ENCODE measurements at places on chromosomes 13 and 19.

DNA sequence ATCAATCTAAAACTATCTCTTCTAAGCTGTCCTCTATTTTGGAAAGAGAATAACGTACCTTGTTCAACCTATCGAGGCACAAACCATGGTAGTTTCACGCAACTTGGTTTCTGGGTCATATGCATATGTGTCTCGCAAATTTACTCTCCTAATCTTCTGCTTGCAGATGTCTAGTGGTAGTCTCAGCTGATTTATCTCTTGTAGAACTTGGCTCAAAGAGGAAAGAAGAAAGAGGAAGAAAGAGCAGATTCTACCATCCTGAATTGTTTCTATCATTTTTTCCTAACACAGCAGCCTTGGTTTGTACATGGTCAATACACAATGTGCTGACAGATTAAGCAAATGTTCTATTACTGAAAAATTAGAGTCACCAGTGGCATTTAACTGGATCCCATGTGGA, 282.3 kb downstream of the SPRY2 start:
- DNase-seq, result no peak

- DNase-seq, result peak; percentile 82
Measured at GRCh38 chr19:2775556-2776430, 7.3 kb downstream of the SGTA start.

GRCh38 chr19:2329501-2329916, 1.0 kb downstream of the SPPL2B start:
- no peak for DNase-seq

- DNase-seq, result peak; percentile 16
Measured at GRCh38 chr13:79679334-79679733, 198.4 kb downstream of the NDFIP2 start.

GRCh38 chr13:22470075-22470474, 710.7 kb upstream of the SGCG start:
- DNase-seq, result no peak

- no peak for DNase-seq
Measured at GRCh38 chr19:14054099-14054498, 7.8 kb downstream of the PALM3 start.

DNA sequence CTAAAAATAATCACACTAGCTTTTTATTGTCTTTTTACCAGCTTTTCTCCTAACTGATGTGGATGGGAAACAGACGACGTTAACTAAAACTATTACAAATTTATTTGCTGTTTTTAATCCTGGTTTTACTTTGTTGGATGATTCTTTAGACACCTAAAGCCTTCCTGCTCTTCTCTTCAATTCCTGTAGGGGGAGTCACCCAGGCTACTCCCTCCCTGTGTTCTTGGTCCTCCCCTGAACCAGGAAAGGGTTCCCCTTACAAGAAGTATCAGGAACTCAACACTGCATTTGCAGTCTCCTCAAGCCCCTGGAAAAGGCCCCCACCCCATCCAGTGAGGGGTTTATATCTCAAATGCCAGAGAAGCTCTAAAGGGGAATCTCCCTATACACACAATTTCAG, 206.1 kb downstream of the SUCLA2 start:
- DNase-seq, result peak; percentile 26

- no peak for DNase-seq
Measured at GRCh38 chr19:55173714-55174409, 6.2 kb downstream of the SYT5 start.

DNA sequence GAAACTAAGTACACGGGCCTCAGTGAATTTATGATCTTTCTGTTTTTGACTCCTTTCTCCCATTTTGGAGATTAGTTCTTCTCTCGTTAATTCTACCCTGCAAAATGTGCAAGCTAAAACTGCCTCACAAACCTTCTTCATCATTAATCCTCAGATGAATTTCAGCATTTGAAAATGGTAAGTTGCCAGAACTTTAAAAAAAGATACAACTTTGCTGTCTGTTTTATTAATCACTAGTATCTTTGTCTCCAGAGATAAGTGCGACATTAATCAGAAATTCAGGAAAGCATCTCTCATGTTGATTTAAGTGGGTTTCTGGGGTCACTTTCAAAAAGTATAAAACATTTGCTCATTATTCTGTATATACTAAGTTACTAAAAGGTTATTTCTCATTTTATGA, 227.0 kb upstream of the RXFP2 start:
- no peak for DNase-seq

GRCh38 chr19:24140591-24140990, 53.6 kb downstream of the ZNF254 start:
- DNase-seq, result no peak

- DNase-seq, result no peak
Measured at GRCh38 chr13:35724446-35724845, 248.0 kb upstream of the MAB21L1 start.

- DNase-seq, result no peak
Measured at GRCh38 chr19:1507192-1507660, 5.6 kb downstream of the ADAMTSL5 start.

- peak; percentile 69 for DNase-seq
Measured at GRCh38 chr13:52599848-52600603, 42.2 kb upstream of the HNRNPA1L2 start.

DNA sequence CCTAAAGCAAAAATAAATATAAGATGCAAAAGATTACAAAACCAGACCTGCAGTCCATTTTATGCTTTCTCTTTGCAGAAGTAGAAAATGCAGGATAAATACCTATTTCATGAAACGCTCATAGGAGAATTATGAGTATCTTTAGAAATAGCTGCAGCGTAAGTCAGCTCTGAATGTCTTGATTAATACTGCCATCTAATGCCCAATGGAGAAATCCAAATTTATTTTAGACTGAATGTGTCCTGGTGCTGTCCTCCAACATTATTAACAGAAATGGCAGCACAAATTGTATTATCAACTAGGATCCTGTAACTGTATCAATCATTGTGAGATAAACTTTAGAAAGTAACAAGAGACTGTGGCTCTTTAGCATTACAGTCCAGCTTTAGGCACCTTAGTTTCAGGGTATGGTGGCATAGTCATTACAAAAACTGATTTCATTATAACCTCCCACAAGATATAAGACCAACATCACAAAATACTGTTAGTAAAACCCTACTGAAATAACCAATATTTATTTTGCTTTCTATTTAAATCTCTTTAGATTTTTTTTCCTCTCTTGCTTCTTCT, 162.1 kb upstream of the MIR17HG start:
- no peak for DNase-seq

DNA sequence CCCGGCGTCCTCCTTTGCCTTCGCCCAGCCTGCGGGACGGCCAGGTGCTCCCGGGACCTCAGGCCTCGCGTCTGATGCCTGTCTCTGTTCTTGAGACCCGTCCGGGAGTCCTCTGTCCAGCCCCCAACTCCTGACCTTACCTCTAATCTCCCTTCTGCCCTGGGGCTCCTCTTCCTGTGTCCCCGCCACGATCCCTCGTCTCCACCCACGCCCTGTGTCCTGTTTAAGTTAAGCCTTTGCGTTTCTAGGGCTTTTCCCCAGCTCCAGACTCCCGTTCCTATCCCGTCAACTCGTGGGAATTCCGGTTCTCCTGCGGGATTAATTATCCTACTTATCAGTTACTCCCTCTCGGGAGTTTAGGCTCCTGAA, 686 bp downstream of the LENG8 start:
- DNase-seq, result no peak

DNA sequence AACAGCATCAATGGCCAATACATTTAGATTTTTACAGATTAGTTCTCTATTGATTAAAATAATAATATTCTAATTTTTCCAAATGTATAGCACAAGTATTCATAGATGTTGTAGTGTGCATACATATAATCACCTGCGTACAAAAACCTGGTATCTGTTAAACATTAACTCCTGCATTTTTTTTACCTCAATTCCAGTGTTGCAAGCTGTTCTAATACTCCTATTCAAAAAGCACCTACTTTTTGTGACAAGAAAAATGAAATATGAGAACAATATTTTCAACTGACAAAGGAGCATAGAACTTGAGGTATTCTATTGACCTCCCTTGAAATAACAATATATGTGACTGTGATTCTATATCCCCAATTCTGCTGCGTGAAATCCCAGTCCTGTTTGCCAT, 422.9 kb upstream of the PCDH20 start:
- no peak for DNase-seq

- no peak for DNase-seq
Measured at GRCh38 chr13:27744801-27745200, 47.5 kb upstream of the GSX1 start.

- DNase-seq, result peak; percentile 51
Measured at GRCh38 chr13:19782049-19782726, 557 bp downstream of the PSPC1 start.

- DNase-seq, result no peak
Measured at GRCh38 chr13:28505543-28506135, 10.7 kb upstream of the FLT1 start.

- DNase-seq, result no peak
Measured at GRCh38 chr13:32430018-32430747, 2.3 kb upstream of the N4BP2L1 start.

DNA sequence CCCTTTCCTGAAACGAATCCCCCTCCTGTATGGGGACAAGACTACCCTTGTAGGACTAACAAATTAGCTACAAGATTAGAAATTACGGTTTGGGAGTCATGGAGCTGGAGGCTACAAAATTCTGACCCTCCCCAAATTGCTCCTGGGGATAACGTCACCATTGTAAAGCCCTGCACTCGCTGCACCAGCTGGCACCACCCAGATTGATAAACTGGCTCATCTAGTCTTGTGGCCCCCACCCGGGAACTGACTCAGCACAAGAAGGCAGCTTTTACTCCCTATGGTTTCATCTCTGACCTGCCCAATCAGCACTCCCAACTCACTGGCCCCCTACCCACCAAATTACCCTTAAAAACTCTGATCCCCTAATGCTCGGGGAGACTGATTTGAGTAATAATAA, 150.6 kb upstream of the TSC22D1 start:
- DNase-seq, result no peak

- no peak for DNase-seq
Measured at GRCh38 chr13:95948656-95949055, 104.5 kb downstream of the UGGT2 start.

GRCh38 chr13:35014606-35015213, 72.6 kb downstream of the NBEA start:
- no peak for DNase-seq

DNA sequence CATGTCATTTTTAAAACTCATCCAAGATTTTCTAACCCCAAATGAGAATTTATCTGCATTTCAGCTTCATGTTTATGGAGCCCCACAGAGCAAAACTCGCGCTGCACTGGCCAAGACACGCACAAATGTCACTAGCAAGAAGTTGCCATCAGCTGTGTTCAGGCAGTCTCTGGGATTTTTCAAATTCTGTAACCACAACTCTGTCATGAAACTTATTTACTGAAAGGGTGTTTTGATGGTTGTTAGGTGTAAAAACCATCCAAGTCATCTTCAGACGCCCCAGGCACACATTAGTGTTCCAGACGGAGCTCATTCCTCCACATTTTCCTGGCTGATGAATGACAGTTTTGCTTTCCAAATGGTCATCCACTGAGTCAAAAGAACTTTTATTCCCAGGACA, 63.4 kb downstream of the SLC7A1 start:
- no peak for DNase-seq

DNA sequence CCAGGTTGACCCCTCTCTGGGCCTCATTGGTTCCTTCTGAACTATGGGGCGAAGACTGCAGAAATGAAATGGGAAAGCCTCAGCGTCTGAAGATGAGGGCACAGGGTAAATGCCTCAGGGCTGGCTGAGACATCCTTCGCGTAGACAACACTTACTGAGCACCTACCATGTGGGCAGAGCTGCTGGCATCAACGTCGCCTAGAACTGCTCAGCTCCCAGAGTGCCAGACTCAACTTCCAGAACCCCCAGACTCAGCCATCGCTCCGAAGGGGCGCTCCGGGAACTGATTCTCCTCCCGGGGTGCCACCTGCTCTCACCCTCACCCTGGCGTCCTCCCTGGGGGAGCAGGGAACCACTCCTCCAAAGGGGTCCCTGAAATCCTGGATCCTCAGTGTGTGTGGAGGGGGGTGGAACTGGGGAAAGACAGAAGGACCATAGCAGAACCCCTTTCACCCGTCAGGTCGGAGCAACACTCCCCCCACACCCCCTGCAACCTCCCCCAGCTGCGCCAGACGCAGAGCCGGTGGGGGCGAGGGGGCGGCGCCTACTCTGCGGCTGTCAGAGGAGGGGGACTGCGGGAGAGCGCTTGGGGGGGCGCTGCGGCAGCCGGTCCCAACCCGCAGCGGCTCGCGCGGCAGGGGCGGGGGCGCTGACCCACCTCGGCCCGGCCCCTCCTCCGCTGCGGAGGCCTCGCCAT, 8.2 kb upstream of the NFIC start:
- DNase-seq, result no peak

DNA sequence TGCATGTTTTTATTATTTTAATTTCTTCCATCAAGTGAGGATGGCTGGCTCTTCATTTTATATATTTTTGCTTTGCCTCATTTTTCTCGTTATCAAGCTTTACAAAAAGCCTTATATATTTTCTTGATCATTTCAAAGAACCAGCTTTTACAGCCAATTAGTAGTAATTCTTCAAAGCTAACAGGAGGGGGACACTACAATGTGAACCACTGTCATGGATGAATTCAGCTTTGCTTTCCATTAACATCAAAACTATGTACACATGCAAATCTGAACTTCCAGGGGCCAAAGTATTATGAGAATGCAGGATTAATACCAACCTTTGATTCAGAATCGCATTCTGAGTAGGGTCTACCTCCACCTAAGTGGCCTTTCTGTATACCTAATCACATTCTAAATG, 11.1 kb downstream of the UQCRFS1 start:
- DNase-seq, result no peak

GRCh38 chr19:43783636-43784035, 2.9 kb upstream of the KCNN4 start:
- DNase-seq, result no peak

- no peak for DNase-seq
Measured at GRCh38 chr13:76552807-76553206, 333.4 kb downstream of the KCTD12 start.

DNA sequence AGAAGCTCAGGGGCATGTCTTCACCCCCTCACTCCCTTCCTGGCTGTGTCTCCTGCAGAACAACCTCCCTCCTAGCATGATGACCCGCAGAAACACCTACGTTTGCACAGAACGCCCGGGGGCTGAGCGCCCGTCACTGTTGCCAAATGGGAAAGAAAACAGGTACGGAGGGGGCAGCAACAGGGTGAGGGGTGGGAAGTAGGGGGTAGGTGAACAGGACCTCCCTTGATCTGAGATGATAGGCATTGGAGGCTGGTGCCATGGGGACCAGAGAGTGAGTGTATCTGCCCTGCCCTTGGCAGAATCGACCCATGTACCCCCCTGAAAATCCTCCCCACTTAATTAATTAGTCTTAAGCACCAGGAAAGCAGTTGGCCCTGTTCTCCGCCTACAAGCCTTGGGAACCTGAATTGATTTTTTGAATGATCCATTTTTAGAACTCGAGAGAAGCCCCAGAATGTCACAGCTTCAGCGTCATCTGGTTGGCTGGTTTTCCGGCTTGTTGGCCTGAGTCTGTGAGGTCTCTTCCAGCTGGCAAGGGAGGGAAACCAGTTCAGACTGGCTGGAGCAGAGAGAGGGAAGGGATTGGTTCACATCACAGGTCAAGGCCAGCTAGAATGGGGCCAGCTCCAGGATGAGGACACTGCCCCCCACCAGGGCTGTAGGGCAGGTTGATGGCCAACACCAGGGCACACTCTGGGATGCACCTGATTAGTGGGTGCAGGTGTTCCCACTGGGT, 28.2 kb downstream of the CKM start:
- no peak for DNase-seq
